Right lobe of liver (tissue), 6 donors: ENCODE measurements at places on chromosomes 16 and 17. TPM values are rescaled to one million over a fixed set of nuclear protein-coding genes. Genes with fewer than 3 reads are reported as not detected.

DNA sequence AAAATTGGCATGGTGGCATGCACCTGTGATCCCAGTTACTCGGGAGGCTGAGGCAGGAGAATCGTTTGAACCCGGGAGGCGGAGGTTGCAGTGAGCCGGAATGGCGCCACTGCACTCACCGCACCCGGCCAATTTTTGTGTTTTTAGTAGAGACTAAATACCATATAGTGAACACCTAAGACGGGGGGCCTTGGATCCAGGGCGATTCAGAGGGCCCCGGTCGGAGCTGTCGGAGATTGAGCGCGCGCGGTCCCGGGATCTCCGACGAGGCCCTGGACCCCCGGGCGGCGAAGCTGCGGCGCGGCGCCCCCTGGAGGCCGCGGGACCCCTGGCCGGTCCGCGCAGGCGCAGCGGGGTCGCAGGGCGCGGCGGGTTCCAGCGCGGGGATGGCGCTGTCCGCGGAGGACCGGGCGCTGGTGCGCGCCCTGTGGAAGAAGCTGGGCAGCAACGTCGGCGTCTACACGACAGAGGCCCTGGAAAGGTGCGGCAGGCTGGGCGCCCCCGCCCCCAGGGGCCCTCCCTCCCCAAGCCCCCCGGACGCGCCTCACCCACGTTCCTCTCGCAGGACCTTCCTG, at the start of gene HBQ1:
Gene HBQ1 (plus strand): TSS at position 359 of the 575 bp plus-strand sequence. CDS start 28 bp downstream, at position 387.
- DNase-seq: no peak

CDH5 gene
- total RNA-seq: 9.0 TPM

- DNase-seq: no peak
These were observed 56.5 kb downstream of the SPAG9 start for GRCh38 chr17:51064061-51064735.

DNA sequence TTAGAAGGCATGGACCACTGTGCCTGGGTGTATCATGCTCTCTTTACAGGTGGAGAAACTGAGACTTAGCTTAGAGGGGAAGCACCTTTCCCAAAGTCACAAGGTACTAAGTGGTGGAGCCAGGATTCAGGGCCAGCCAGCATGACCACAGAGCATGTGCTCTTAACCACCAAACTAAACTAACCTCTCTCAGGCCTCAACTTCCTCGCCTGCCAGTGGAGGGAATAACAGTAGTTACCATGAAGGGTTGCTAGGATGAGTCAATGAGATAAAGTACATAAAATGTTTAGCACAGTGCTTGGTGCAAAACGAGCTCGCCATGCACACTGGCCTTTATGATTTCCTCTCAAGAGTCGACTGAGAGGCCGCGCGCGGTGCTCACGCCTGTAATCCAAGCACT, 6.4 kb upstream of the MYO1C start:
- no peak for DNase-seq

HID1 gene
- 4.2 TPM for total RNA-seq

- no peak for DNase-seq
These were observed 279.0 kb upstream of the ZFHX3 start for GRCh38 chr16:73326770-73327470.

DNA sequence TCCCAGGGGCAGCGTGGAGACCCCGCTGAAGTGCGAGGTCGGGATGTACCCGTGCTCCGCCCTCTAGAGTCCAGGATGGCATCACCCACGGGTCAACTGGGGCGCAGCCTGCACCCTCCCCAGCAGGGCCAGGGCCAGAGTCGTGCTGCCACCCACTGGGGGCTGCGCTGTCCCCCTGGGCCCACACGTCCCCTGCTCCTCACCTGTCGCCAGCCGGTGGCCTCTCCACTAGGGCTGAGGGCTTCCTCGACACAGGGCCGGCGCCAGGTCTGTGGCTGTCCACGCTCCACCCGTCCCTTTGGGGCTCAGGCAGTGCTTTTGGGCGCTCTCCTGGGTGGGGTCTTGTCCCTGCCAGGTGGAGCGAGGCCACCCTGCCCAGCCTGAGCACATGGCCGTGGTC, 11.6 kb upstream of the PRR35 start:
- DNase-seq: no peak

DNA sequence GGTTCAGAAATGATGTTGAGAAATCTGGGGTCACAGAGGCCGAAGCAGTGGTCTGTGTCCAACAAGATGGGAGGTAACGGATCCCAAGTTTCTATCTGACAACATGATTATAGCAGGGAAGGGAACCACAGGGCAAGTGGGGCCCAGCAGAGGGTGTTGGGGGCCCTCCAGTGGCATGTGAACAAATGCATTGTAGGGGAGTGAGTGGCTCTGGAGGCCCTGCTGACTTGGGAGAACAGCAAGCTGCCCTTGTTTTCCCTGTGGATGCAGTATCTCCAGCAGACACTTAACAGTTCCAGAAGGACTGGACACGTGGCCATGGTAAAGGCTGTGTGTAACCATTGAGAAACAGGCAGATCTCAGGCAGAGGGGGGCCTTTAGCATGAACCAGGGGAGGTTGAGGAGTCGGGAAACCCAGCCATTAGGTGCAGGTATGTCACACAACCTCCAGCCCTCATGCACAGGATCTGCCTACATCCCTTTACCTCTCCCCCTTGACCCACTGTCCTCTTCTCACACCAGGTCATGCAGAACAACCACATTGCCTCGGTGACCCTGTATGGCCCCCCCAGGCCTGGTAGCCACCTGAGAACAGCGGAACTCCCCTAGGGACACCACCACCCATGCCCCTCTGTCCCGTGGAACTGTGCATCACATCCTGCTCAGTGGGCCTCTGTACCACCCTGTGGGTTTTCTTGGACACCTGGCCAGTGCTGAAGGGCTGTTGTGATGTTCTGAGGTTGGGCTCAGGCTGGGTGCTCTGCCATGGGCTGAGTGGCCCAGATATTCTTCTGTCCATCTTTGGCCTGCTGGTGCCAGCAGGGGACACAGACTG, 4.1 kb downstream of the B3GNT9 start:
- DNase-seq: peak; percentile 31

DNA sequence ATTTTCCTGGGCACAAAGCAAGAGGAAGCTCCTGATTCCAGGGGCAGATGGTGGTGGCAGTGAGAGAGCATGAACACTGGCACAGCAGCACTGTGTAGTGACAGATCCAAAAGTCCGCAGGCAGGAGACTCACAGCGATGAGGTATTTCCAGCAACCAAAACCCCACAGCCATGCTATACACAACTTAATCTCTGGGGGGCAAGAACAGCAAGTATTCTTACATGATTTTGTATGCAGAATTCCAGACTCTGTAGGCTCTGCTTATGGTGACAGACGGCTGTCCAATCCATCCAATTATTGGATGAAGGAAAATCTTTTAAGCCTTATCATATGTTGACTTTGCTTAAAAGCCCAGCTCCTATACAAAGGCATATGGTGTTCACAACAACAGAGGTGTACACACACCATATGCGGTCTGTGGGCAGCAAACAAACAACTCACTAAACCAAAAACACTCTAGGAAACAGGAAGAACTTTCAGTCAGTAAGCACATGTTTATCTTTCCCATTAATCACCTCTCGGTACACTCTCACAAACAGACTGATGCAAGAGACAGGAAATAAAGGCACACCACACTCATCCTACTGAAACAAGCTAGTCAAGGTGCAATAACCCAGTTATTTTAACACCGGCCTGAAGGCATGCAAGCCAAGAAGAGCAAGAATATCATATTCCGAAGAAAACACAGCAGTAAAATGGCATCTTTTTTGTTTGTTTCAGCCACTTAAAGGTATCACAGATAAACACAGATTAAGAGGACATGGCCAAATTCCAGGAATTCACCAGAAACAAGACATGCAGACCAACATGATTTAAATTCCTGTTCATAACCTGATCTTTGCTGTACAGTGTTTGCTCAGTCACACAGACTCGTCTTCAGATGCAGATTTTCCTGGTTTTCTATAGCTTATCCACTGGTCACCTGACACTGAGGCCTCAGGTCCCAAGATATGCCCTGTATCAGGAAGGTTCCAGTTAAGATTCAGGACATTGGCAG, 47.8 kb downstream of the ERN1 start:
- DNase-seq: no peak

DNA sequence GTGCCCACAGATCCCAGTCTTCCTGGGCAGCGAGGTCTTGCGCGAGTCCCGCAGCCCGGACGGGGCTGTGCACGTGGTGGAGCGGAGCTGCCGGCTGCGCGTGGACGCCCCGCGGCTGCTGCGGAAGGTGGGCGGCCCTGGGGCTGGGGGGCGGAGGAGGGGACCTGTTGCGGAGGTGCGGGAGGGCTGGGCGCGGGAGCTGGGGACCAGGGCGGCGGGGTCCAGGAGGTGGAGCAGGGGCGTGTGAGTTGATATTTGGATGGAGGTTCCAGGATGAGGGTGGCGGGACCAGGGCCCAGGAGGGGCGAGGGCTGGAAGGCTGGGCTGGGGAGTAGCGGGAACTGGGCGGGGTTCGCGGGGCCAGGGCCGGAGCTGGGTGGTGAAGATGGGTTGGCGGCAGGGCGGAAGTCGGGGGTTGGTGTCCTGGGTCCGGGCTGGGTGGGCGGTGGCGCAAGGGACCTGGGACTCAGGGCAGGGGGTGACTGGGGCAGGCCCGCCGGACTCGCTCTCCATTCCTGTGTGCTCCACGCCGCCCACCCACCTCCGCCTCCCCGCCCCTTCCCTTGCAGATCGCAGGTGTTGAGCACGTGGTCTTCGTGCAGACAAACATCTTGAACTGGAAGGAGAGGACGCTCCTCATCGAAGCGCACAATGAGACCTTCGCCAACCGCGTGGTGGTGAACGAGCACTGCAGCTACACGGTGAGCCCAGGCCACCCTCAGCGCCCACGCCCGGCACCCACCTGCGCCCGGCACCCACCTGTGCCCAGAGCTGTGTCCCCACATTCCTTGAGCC, 29.6 kb downstream of the SEC14L5 start:
- peak; percentile 46 for DNase-seq

ZSCAN10 gene
- total RNA-seq: not detected

DNA sequence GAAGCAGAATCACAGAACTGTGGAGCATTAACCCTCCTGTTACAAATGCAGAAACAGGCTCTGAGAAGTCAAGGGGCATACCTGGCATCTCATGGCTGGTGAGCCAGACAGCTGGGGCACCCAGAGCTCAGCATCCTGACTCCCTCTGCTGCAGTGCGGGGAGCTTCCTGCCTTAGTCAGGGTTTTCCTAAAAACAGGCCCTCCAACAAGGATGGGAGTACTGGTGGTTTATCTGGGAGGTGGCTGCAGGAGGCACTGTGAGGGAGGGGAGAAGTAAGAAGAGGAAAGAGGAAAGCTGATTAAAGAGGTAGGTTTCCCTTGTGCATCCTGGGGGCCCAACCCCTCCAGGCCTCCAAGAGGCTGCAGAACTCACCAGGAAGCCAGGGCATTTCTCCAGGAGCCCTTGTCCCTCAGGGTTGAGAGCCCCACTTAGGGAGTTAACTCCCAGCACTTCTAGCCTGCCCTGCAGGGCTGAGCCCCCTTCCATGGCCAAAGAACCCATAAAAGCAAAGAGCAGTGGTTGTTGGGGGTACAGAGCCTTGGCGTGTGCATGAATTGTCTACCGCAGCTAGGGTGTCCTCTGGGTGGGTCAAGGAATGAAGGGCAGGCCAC, 261.5 kb upstream of the RPL38 start:
- DNase-seq: no peak

GRCh38 chr17:83062818-83063671, 16.4 kb upstream of the METRNL start:
- peak; percentile 14 for DNase-seq

DNA sequence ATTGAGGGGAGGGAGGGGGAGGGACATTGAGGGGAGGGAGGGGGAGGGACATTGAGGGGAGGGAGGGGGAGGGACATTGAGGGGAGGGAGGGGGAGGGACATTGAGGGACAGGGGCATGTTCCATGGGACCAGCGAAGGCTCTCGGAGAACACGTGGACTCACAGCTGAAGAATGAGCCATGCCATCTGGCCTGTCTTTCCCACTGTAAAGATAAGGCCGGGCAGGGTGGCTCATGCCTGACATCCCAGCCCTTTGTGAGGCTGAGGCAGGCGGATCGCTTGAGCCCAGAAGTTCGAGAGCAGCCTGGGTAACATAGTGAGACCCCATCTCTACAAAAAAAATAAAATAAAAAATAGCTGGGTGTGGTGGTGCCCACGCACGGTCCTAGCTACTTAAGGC, 32.5 kb downstream of the RPH3AL start:
- no peak for DNase-seq

- no peak for DNase-seq
These were observed 5.6 kb downstream of the DUXB start for GRCh38 chr16:75695708-75696107.

DNA sequence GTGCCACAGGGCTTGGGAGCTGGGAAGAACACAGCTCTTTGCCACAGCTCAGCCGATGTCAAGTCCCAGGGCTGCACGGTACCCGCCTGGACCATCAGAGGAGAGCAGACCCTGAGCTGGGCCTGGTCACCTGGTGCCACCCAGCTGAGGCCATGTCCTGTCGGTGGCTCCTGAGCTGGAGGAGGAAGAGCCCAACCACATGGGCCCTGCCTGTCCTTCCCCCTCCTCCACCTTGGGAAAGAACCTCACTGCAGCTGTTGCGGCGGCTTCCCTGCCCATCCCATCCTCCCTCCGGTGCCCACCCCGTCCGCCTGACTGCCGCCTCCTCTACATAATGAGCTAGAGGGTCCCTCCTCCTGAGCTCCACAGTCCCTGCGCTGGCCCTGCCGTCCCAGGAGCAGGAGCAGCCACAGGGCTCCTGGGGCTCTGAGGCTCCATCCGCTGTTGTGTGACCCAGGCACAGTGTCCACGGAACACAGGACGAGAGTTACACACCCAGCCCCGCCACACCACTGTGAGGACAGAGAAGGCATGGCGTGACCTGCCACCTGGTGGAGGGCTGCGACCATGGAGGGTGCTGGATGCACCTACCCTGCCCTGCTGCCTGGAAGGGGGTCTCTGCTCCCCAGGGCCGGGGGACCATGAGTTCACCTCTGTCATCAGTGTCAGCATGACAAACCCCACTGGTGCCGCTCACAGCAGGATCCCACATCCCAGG, 21.4 kb upstream of the CHMP6 start:
- no peak for DNase-seq
